ENCODE measurements at places on chromosomes 1 and 21. TPM values are rescaled to one million over a fixed set of nuclear protein-coding genes. Genes with fewer than 3 reads are reported as not detected.

The KRTAP19-5 gene
- total RNA-seq, result not detected

The GJB5 gene
- 0.13 TPM for total RNA-seq

The NCMAP gene
- 0.03 TPM for total RNA-seq

The RGS16 gene
- total RNA-seq, result 0.15 TPM

The TEX38 gene
- not detected for total RNA-seq

The VTCN1 gene
- total RNA-seq, result not detected

The OLFML3 gene
- 3.7 TPM for total RNA-seq

Measured in A549 treated with CpdA at 1 μM for 4 hours (cell line).